ENCODE measurements at places on chromosomes 7 and 10.

- DNase-seq: no peak
Measured at GRCh38 chr7:27300421-27300820, 57.8 kb downstream of the EVX1 start.

GRCh38 chr7:158555034-158555520, 32.5 kb downstream of the PTPRN2 start:
- DNase-seq: no peak

- DNase-seq: no peak
Measured at GRCh38 chr7:28419716-28420115, 7.4 kb downstream of the CREB5 start.

DNA sequence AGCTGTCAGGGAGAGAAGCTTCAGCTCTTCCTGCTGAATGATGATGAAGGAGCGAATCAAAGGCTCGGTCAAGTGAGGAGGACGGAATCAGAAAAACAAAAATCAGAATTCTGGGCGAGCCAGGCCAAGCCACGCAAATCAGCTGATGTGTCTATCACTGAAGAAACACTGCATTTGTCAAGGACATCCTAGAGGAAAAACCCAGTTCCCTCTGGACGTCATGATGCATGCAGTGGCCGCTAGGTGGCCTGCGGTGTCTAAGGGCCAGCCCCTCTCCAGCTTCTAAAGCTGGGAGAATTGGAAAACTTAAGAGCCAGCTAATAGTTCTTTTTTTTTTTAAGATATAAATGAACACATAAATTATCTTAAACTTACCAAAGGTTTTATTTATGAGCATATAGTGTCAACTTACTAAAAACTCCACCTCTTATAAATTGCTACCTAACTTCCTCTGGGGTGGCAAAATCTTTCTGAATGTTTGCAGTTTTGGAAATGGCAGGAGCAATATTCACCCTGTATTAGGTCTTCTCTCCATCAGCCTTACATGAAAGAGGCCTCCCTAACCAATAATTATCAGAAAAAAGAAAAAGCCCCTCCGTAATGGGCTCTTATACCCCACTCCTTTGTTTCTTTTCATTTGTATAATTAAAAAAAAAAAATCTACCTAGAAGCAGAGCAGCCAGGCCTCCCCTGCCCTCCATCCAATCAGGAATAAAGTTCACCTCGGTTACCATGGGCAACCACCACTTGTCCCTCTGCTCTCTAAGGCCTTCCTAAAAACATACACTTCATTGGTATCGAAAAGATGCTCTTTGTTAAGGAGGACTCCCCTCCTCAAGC, 186.8 kb downstream of the USP6NL start:
- no peak for DNase-seq

DNA sequence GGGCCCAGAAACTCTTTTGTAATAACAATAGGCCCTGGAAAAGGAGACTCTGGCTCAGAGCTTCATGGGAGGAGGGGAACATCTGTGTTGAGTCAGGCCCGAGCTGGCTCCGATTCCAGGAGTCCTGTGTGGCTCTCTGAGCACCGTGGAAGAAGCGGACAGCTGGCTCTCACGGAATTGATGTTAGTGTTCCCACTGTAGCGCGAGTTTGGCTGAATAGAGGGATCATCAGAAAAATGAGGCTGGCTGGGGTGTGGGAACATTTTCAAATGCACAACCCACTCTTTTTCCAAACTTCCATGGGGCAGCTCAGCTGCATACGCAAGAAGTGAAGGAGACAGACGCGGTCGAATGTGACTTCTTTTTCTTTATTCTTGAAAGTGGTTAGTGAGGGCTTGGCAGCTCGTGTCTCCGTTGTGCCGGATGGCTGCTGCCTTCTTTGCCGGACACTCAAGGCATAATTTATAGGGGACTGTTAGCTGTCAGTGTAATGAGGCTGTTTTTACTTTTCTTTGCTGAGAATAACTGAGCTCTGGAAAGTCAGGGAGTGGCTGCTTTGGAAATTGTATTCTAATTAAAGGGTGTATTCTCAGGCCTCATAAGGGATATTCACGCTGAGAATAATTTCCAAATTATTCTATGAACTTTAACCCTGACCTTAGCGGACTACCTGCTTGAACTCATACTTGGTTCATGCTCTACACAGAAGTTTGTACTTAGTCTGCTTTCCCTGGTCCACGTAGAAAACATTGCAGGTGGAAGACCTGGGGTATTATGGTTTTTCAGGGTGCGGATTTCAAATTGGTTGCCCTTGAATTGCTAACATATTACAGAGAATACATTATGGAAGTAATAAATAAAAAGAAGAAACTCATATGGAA, 23.1 kb downstream of the MDFIC start:
- DNase-seq: no peak

- no peak for DNase-seq
Measured at GRCh38 chr7:42241424-42241823, 4.4 kb upstream of the GLI3 start.

DNA sequence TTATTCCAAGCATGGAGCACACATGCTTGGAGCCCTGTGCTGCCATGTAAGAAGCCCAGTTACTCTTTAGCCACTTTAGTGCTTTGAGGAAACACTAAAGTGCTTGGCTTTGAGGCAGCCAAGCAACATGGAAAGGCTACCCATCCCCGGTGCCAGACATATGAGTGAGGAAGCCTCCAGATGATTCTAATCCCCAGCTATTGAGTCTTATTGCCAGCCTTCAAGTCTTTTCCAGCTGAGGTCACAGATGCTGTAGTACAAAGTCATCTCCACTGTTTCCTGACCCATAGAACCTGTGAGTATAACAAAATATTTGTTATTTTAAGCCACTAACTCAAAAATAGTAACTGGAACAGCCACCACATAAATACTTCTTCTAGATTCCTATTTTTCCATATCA, 91.4 kb upstream of the CYP26C1 start:
- DNase-seq: no peak

- DNase-seq: no peak
Measured at GRCh38 chr7:99737726-99738125, 2.7 kb upstream of the CYP3A7 start.

GRCh38 chr7:97337849-97338248, 220.4 kb downstream of the SDHAF3 start:
- no peak for DNase-seq

- no peak for DNase-seq
Measured at GRCh38 chr10:132297526-132297925, 10.2 kb downstream of the STK32C start.

DNA sequence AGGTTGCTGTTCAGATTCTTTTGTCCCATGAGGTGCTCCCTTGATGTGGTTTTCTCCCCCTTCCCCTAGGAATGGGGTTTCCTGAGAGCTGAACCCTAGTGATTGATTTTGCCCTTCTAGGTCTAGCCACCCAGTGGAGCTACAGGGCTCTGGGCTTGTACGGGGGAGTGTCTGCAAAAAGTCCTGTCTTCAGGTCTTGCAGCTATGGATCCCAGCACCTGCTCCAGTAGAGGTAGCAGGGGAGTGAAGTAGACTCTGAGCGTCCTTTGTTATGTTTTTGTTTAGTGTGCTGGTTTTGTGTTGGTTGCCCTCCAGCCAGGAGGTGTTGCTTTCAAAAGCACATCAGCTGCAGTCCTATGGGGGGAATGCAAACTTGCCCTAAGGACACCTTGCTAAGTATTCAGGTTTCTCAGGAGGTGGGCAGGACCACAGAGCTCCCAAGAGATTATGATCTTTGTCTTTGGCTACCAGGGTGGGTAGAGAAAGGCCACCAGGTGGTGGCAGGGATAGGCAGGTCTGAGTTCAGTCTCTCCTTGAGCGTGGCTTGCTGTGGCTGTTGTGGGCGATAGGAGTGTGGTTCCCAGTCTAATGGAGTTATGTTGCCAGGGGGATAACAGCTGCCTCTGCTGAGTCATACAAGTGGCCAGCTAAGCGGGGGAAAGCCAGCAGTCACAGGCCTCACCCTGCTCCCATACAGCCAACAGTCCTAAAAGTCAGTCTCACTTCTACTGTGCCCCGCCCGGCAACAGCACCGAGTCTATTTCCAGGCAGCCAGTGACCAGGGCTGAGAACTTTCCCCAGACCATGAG, 92.4 kb upstream of the JCAD start:
- no peak for DNase-seq

DNA sequence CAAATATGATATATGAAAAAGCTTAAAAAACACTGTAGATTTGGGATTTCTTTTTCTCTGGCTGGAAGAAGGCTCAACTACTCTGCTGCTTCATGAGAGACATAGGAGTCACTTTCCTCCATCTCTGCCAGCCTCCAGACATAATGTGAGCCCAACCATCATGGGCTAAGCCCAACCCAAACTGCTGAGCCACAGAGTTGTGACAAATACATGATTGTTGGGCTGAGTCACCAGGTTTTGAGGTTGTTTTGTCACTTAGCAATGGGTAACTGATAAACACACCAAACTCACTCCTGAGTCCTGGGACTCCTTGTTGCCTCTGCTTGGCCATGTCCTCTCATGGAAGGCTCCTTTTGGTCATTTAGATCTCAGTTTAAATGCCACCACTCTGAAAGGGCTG, 381.8 kb upstream of the FZD8 start:
- no peak for DNase-seq

DNA sequence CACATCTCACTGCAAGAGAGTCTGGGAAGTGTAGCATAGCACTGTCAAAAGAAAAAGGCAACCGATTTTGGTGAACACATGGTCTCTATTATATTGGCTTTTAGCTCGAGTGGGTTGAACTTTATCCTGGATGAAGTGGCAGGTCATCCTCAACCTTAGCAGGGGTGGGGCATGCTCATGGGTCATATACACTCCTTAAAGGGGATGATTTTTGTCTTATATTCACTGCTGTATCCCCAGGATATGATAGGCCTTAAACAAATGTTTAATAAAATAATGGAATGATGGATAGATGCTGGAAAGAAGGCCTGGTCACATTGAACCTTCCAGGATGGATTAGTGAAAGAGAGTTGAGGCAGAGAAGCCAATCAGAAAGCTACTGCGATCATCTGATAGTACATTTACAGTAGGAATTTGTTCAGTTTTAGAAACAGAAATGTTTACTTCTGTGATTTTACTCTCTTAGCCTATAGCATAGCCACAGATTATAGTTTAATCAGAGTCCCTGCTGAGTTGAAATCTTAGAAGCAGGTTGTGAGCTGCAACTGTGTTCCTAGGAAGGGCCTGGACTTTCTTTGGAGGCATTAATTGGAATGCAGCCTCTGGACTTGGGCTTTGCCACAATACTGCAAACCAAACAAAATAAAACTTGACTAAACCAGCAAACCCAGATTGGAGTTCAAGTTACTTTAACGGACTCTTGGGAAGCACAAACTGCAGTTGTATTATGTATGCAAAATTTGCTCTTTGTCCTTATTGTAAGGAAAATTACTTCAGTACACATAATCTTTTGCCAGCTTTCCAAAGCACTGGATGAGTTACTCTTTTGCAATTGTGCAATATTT, 138.3 kb downstream of the BMPER start:
- DNase-seq: no peak

DNA sequence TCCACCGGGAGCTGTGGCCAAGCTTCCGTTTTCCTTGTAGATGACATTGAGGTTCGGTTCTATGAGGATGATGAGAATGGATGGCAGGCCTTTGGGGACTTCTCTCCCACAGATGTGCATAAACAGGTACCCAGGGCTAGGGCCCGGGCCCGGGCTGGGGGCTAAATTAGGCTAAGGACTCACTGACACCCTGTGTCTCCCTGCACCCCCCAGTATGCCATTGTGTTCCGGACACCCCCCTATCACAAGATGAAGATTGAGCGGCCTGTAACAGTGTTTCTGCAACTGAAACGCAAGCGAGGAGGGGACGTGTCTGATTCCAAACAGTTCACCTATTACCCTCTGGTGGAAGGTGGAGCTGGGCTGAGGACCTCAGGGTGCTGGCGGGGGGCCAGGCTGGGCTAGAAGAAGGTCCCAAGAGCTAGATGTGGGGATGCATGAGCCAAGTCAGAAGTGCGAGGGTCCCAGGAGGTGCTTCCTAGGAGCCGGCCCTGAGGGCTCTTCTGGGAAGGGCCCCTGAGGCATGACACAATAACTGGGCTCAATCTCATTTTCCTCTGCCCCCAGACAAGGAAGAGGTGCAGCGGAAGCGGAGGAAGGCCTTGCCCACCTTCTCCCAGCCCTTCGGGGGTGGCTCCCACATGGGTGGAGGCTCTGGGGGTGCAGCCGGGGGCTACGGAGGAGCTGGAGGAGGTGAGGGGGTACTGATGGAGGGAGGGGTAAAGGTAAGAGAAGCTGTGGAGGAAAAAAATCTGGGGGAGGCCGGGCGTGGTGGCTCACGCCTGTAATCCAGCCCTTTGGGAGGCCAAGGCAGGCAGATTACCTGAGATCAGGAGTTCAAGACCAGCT, 2.9 kb downstream of the NFKB2 start:
- no peak for DNase-seq

DNA sequence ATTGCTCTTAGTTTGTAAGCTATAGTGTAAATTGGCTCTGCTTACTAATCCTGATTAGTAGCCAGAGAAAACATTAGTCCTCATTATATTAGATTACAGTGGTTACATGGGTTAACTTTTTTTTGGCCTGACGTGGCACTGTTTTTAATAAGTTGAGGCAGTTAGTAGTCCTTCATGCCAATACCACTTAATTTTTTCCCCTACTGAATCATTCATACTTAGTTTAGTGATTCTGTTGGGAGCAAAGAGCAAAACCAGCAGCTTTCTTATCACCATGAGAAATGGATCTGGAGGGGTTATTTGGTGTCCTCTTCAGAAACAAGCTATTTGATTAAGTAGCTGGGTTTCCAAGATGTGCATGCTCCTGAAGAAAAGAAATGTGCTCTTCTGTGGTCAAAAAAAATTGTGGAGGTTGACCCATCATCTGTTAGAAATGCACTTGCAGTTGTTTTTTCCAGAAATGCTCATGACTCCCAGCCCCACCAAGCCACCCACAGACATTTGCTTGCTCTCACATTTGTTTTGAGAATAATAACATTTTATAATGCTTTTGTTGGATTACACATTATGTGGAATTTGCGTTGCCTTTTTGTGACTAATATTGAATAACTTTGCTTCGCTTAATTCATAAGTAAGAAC, 258.5 kb downstream of the HDAC9 start:
- DNase-seq: no peak

DNA sequence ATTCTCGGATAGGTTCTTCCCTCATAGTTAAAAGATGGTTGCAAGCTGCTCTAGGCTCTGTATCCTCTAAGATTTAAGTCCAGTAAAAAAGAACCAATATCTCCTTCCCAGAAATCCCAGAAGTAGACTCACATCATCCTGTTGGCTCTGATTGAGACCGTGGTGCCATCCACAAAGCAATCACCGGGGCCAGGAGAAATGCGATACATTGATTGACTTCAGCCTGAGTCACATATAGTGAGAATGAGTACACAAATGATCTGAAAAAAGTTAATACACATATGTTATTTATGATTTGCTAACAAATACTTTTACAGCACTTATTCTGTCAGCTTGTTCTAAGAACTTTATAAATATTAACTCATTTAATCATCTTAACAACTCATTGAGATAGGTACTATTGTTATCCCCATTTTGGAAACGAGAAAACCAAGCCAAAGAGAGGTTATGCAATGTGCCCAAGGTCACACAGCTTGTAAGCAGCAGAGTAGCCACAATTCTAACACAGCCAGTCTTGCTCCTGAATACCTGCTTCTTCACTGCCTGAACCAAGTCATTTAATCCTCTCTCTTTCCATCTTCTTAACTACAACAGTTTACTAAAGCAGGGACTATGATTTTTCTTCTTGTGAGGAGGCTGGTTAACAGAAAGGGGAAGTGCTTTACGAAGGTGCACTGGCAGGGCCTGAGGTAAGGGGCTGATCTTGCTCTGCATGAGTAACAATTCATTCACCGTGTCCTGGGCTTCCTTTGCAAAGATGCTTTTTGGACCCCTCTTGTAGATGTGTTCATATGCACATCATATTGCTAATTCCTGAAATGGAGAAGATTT, 177.0 kb downstream of the REEP3 start:
- DNase-seq: no peak

GRCh38 chr10:129959544-129960480, 4.3 kb downstream of the EBF3 start:
- DNase-seq: no peak
